Activated CD4-positive, alpha-beta T cell treated with anti-CD3 and anti-CD28 coated beads, Interleukin-2, amount 10 ng/mL, durations not matched to agents 24 days and 14 days (primary cell): ENCODE measurements at places on chromosomes 12 and 14. TPM values are rescaled to one million over a fixed set of nuclear protein-coding genes. Genes with fewer than 3 reads are reported as not detected.

DNA sequence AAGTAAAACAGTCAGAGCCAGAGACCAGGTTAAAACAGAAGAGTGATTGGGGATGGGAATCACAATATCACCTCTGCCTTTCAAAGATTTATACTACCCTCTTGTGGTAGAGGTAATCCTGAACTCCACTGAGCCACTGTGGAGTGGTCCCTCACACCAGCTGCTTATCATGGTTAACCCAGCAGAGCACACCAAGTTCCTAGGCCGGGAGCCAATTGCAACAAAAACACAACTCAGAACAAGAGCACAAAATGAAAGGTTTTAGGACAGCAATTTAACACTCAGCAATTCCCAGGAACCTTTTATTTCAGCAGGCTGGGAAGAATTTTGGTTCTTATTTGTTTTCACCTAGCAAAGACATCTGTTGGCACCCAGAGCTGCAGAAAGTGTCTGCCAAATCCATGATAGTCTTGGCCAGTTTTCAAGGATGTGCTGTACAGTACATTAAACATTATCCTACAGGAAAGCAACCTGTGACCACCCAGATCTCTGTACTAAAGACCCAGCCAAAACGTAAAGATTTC is 220.5 kb upstream of the ATXN7L3B start:
- no peak for DNase-seq
- no peaks in the 10 kb centered on the region for H3K4me1 ChIP-seq
- no peaks in the 10 kb centered on the region for H3K27me3 ChIP-seq
- H3K4me3 ChIP-seq = no peak overlapping the region
- no peaks in the 10 kb centered on the region for H3K36me3 ChIP-seq
- H3K27ac ChIP-seq = no peak overlapping the region

GRCh38 chr14:100384819-100385813 is 62.0 kb downstream of the SLC25A47 start:
- H3K4me3 ChIP-seq = no peak overlapping the region
- peaks cover 15% of the 10 kb centered on the region for H3K4me1 ChIP-seq
- no peak for DNase-seq
- H3K27me3 ChIP-seq = no peaks in the 10 kb centered on the region

GRCh38 chr12:53474819-53475218 is 22.9 kb downstream of the PCBP2 start:
- no peaks in the 10 kb centered on the region for H3K27me3 ChIP-seq
- no peak for DNase-seq
- H3K4me3 ChIP-seq = peak overlapping the region; percentile 7
- H3K27ac ChIP-seq = peak overlapping the region; percentile 63
- H3K4me1 ChIP-seq = peaks cover 35% of the 10 kb centered on the region

COCH gene
- 1.1 and 1.2 TPM in 2 replicates for total RNA-seq

GRCh38 chr12:23008623-23009022 is 383.7 kb downstream of the ETNK1 start:
- no peak for DNase-seq
- H3K27me3 ChIP-seq = no peaks in the 10 kb centered on the region
- H3K36me3 ChIP-seq = no peaks in the 10 kb centered on the region
- H3K4me1 ChIP-seq = no peaks in the 10 kb centered on the region
- H3K4me3 ChIP-seq = no peak overlapping the region
- H3K27ac ChIP-seq = no peak overlapping the region

DNA sequence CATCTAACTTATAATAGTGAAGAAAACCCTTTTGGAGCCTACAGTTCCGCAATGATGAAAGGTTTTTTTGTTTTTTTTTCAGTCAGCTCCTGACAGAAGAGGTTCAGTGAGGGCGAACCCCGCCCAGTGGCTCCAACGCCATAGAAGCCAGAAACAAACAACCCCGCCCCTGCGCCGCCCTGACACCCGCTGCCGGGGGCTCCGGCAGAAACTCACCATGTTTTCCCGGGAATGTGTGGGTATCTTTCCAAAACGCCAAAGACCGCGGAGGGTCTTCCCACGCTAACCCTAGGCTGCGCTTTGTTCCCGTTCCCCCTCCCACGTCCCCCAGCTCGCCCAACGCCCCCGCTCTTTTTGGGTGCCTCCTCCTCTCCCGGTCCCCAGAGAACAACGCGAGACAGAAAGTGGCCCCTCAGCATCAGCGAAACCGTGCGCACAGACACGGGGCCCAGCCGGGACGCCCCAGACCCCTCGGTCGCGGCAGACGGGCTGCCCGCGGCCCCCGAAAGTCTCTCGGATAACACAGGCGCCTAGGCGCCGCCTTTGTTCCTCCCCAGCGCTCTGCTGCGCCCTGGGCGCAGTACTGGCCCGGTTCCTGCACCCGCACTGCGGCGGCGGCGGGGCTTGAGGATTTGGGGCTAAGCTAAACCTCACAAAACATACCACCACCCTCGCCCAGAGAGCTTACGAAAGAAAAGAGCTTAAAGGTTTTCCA is 522 bp downstream of the TUBA1A start:
- peaks cover 21% of the 10 kb centered on the region for H3K36me3 ChIP-seq
- H3K4me3 ChIP-seq = peak overlapping the region; percentile 93
- peaks cover 9% of the 10 kb centered on the region for H3K27me3 ChIP-seq

BMP4 gene
- total RNA-seq = not detected in 2 replicates

DNA sequence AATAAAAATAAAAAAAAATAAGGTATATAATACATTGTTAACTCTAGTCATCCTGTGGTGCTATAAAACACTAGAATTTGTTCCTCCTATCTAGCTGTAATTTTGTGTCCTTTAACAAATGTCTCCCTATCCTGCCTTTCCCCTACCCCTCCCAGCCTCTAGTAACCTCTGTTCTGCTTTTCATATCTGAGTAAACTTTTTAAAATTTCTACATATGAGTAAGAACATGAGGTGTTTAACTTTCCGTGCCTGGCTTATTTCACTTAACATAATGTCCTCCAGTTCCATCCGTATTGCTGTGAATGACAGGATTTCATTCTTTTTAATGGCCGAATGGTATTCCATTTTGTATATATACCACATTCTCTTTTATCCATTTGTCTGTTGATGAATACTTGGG is 71.3 kb upstream of the GNG2 start:
- H3K4me3 ChIP-seq = no peak overlapping the region
- H3K4me1 ChIP-seq = peaks cover 2% of the 10 kb centered on the region
- peak; percentile 10 for DNase-seq
- H3K36me3 ChIP-seq = no peaks in the 10 kb centered on the region
- H3K27me3 ChIP-seq = peaks cover 54% of the 10 kb centered on the region

COA8 gene
- 38.4 and 41.2 TPM in 2 replicates for total RNA-seq

AQP6 gene
- total RNA-seq = not detected in 2 replicates

KERA gene
- total RNA-seq = not detected in 2 replicates

CHD8 gene
- 104 and 115 TPM in 2 replicates for total RNA-seq

CLEC1A gene
- total RNA-seq = not detected in 2 replicates

DNA sequence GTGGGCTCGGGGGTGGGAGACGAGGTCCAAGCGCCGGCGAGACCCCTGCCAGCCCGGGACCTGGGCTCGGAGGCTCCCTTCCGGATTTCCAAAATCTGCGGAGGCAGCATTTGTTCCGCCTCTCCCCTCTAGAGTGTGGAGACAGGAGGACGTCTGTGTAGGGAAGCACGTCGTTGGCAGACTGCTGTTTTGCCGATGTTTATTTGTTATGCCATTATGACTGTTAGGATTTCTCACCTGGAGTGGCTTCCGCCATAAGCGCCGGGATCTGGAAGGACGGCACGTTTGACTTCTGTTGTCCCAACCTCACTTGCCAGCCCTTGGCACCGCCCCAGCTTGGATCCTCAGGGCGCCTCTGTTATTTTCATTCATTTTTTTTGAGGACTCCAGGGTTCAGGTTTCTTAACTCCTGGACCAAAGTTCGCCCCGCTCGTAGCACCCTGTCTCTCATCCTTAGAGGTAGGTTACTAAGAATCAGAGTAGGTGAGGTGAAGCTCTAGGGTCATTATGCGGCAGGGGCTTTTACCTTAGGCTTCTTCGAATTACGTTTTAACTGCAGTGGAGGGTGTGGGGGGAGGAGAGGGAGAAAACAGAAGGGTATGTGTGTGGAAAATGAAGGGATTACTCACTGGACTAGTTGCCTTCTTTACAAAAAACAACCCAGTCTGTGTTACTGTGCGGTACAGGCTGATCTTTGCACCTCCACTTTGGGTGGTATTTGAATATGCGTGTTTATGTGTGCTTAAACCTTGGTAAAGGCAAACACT is 547 bp upstream of the PYGL start:
- peak overlapping the region; percentile 53 for H3K27ac ChIP-seq
- H3K36me3 ChIP-seq = no peaks in the 10 kb centered on the region
- H3K27me3 ChIP-seq = peaks cover 39% of the 10 kb centered on the region
- peak overlapping the region; percentile 86 for H3K4me3 ChIP-seq
- peak; percentile 58 for DNase-seq

VPS37B gene
- 9.2 and 9.5 TPM in 2 replicates for total RNA-seq

PPP1CC gene
- 459 and 489 TPM in 2 replicates for total RNA-seq

DNA sequence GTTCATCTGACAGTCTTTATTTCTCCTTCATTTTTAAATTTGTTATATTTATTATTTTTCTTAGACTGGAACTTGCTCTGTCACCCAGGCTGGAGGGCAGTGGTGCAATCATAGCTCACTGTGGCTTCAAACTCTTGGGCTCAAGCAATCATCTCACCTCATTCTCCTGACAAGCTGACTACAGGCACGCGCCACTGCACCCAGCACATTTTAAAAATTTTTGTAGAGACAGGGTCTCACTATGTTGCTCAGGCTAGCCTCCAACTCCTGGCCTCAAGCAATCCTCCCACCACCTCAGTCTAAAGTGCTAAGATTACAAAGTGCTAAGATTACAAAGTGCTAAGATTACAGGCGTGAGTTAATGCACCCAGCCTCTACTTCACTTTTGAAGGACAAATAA is 96.6 kb downstream of the RALGAPA1 start:
- no peaks in the 10 kb centered on the region for H3K4me1 ChIP-seq
- DNase-seq = no peak
- no peak overlapping the region for H3K4me3 ChIP-seq
- peaks cover 35% of the 10 kb centered on the region for H3K36me3 ChIP-seq
- no peaks in the 10 kb centered on the region for H3K27me3 ChIP-seq

MYF6 gene
- total RNA-seq = not detected in 2 replicates

DNA sequence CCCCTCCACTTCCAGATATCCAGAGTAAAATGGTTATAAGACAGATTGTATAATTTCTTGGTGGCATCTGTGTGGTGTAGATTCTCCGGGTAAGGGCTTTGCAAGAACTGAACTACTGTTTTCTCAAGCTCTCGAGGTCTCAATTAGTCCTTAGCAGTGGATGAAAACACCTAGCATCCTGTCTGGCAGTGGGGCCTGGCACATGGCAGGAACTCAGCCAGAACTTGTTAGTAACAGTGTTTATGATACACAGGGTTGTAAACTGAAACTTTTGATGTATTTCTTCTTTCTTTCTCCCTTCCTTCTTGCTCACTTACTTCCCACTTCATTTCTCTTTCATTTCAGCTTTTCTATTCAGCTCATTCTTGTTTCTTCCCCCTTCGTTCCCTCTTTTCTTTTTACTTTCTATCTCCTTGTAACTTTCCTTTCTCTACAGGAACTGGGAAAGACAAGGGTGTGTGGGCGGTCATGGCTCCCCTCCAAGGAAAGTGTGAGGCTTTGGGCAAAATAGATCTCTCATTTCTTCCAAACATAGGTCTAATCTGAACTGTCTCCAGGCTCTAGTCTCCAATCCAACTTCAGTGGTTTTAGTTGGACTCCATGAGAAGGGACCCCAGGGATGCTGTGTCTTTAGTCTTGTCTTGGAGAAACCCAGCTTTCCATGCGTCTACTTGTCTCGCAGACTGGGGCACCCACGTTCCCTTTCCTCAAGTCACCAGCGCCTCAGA is 159.7 kb downstream of the PAH start:
- DNase-seq = no peak
- no peaks in the 10 kb centered on the region for H3K4me1 ChIP-seq
- H3K27me3 ChIP-seq = peaks cover 1% of the 10 kb centered on the region
- H3K36me3 ChIP-seq = no peaks in the 10 kb centered on the region

- H3K27me3 ChIP-seq = peaks cover 2% of the 10 kb centered on the region
- H3K4me1 ChIP-seq = peaks cover 6% of the 10 kb centered on the region
- H3K36me3 ChIP-seq = no peaks in the 10 kb centered on the region
- H3K27ac ChIP-seq = no peak overlapping the region
- no peak overlapping the region for H3K4me3 ChIP-seq
Measured at GRCh38 chr12:91857813-91858542, 287.7 kb downstream of the BTG1 start.

DNA sequence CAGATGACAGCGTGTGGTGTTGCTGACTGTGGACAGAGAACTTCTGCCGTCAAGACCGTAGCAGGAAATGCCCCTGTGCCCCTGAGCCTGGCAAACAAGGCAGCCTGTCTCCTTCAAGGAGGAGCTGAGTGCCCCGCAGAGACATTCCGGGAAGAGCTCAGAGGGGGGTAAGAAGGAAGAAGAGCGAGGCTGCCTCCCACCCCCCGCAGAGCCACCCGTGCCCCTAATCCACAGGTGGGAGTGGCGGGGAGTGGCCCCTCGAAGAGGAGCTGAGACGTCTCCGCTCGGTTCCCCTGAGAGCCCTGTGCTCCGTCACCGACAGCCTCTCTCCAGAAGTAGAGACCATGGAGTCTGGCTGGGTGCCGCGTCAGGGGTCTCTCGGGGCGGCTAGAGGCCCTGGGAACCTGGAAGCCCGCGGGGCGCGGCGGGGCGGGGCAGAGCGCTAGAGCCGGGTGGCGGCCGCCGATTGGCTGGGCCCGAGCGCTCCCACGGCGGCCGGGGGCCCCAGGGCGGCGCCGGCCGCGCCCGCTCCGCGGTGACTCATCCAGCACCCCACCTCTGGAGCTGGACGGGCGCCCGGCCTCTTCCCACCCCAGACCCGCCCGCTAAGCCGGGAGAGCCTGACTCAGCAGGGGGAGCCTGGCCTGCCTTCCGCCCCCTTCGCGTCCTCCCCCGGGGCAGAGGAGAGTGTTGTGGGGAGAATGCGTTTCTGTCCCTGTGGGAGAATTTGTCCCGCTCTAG is 25.2 kb upstream of the KRT78 start:
- H3K27ac ChIP-seq = peak overlapping the region; percentile 67
- H3K27me3 ChIP-seq = peaks cover 3% of the 10 kb centered on the region
- H3K4me3 ChIP-seq = peak overlapping the region; percentile 76
- peak; percentile 89 for DNase-seq

DNA sequence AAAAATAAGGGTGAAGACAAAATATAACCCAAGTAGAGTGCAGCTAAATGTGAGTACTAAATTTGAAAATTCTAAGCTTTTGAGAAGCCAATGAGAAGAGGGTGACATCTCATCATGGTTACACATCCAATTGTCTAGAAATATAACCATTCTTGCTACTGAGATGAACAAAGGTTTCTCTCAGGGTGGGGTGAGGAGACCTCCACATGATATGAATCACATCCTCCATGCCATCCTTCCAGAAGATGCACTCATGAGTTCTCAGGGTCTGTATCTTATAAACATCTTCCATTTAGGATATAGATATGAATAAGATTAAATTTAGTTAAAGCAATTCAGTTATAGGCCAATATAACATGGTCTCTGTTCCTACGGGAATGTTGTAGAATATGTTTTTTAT is 38.9 kb upstream of the E2F7 start:
- no peak overlapping the region for H3K4me3 ChIP-seq
- H3K4me1 ChIP-seq = peaks cover 3% of the 10 kb centered on the region
- H3K36me3 ChIP-seq = no peaks in the 10 kb centered on the region

- no peaks in the 10 kb centered on the region for H3K4me1 ChIP-seq
- no peak overlapping the region for H3K4me3 ChIP-seq
- H3K36me3 ChIP-seq = no peaks in the 10 kb centered on the region
- H3K27me3 ChIP-seq = no peaks in the 10 kb centered on the region
- no peak overlapping the region for H3K27ac ChIP-seq
Measured at GRCh38 chr12:39807043-39807442, 187.4 kb upstream of the ABCD2 start.

GRCh38 chr14:58027904-58028303 is 124.1 kb downstream of the ARMH4 start:
- H3K27ac ChIP-seq = no peak overlapping the region
- no peak overlapping the region for H3K4me3 ChIP-seq
- H3K4me1 ChIP-seq = no peaks in the 10 kb centered on the region
- no peaks in the 10 kb centered on the region for H3K36me3 ChIP-seq

GRCh38 chr14:88048351-88048750 is 43.4 kb downstream of the GPR65 start:
- DNase-seq = peak; percentile 24
- no peak overlapping the region for H3K27ac ChIP-seq
- no peak overlapping the region for H3K4me3 ChIP-seq
- H3K4me1 ChIP-seq = peaks cover 3% of the 10 kb centered on the region
- H3K27me3 ChIP-seq = peaks cover 3% of the 10 kb centered on the region
- peaks cover 3% of the 10 kb centered on the region for H3K36me3 ChIP-seq
